Stimulated activated CD4-positive, alpha-beta T cell treated with anti-CD3 and anti-CD28 coated beads, Interleukin-2, amount 100 ng/mL, for 24 hours (primary cell): ENCODE measurements at places on chromosomes 13 and 19.

DNA sequence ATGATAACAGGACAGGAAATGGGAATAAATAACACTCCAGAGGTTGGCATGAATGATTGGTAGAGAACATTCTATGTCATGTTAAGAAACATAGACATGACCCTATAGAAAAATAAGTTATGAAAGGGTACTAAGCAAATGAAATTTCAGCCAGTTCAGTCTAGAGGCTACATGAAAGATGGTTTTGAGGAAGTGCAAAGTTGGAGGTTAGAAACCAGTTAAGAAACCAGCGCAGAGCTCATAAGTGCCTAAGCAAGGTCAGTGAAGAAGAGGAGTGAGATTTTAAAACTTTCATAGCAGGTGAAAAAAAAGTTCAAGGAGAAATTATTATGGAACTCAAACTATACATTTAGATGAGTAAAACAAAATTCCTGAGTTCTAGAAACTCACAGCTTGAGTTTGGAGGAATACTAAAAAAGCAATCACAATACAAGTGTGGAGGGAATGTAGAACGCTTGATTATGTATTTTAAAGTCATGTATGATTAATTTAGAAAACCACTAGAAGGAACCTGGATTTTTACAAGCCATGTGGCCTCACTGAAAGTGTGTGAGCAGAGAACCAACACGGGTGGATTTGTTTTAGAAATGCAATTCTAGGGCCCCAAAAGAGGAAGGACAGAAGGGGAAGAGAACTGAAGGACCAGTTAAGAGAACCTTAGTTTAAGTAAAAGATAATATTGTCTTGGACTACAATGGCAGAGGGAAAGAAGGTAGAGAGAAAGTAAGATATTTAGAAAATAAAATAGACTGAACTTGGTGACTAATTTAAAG, 162.4 kb downstream of the PCDH20 start:
- no peak for DNase-seq

GRCh38 chr13:44498969-44499368, 77.2 kb downstream of the TSC22D1 start:
- DNase-seq, result no peak

- DNase-seq, result no peak
Observed at GRCh38 chr19:33376423-33376822, 2.9 kb downstream of the CEBPG start.

DNA sequence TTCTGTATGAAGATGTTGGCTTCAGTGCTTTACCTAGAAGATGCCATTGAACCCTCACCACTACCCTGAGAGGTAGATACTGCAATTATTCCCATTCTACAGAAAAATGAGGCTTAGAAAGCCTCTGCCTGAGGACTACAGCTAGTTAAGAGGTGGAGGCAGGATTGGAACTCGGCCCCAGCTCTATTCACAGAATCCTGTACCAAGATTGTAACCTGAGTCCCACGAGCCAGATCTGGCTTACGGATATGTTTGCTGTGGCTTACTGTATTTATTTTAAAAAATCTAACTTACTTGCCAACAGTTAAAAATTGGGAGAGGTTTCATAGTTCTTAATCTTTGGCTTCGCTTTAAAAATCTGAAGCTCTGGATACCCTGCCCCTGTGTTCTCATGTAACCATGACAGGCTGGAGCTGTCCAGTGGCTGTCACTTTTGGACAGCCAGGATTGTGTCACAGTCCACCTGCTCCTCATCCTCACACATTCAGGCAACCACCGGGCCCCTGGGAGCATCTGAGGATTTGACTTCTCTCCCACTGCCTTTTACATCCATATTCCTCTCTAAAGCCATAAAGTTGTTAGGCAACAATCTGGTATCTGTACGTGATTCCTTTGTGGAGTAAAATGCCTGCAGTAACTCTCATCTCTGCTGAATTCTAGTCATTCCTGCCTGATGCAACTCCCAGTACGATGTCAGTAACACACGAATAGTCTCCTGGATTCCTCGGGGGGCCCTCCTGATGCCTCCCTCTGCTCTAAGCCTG, 160.8 kb upstream of the SERP2 start:
- DNase-seq, result no peak

DNA sequence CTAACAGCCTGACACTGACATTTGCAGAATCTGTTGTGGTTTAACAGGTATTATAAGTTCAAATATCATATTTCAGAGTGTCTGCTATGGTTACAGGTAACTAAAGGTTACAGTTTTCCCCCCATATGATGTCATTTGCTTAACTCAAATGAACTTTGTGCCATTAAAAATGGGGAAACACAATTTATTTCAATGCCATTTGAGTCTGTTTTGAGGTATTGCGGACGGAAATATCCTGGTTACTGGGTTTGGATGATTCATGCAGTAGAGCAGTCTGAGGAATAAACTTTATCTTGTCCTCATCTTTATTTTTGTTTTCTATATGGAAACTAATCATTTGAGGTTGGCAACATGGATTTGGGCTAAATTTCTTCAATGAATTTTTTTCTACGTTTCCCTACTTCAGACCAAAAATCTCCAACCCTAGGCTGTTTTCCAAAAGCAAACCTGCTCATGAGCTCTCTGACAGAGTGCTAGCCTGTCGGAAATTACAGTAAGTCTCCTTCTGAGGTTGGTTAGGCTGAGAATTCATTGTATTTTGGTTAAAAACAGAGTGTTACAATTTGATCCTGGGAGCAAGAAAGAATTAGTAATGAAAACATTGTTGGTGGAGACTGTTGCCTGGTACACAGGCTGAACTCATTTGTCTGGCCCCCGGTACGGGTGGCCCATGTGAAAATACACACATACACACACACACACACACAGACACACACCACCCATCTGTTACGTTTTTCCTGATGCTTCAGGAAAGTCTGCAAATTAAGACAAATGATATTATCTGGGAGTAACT, 66.1 kb downstream of the AKAP11 start:
- DNase-seq, result no peak

GRCh38 chr19:16571822-16572331, 338 bp downstream of the SLC35E1 start:
- no peak for DNase-seq

GRCh38 chr13:32278426-32278825, 36.7 kb downstream of the ZAR1L start:
- DNase-seq, result no peak

- no peak for DNase-seq
Observed at GRCh38 chr13:50693727-50694126, 149.8 kb downstream of the DLEU7 start.

DNA sequence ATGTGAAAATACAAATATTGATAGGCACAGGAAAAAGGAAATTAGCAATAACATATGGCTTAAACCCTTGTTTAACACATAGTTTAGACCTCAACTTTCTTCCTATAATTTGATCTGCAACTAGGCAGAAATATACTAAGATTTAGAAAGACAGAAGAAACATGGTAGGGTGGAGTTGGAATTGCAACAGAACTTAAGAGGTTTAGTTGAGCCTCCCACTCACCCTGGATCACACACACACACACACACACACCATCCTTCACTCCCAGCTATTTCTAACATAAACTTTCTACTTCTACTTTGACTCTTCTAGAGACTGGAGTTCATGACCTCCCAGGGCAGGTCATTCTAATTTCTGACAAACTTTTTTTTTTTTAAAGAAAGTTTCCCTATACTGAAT, 47.4 kb downstream of the FLT3 start:
- no peak for DNase-seq

GRCh38 chr19:12578641-12579040, 27.4 kb upstream of the ZNF564 start:
- no peak for DNase-seq

- no peak for DNase-seq
Observed at GRCh38 chr19:35056513-35057063, 15.1 kb downstream of the HPN start.

DNA sequence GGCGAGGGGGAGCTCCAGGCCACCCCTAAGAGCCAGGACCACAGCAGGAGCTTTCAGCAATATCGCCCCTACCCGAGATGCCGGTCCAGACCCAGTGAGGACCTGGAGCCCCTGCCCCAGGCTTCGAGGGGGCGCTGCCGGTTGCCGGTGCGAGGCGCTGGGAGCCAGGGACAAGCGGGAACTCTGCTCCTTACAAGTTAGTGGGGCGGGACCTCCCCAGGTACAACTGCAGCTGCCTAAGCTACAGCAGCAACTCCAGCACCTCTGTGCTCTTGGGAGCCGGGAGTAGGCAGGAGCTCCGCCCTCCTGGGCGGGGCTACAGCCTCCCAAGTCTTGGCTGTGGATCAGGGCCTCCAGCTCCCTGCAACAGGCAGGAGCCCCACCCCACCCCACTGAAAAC, 15.2 kb upstream of the TSC22D1 start:
- DNase-seq, result no peak

GRCh38 chr13:109628251-109628699, 158.1 kb downstream of the IRS2 start:
- DNase-seq, result no peak

- no peak for DNase-seq
Observed at GRCh38 chr13:50340551-50341287, 325.5 kb downstream of the KCNRG start.

- no peak for DNase-seq
Observed at GRCh38 chr13:43132257-43132656, 108.9 kb downstream of the DNAJC15 start.

GRCh38 chr19:21604351-21604926, 99.0 kb downstream of the ZNF429 start:
- DNase-seq, result no peak

- DNase-seq, result no peak
Observed at GRCh38 chr13:58858870-58859371, 1227.4 kb downstream of the PCDH17 start.

- no peak for DNase-seq
Observed at GRCh38 chr19:20928371-20928770, 5.3 kb downstream of the ZNF85 start.

- no peak for DNase-seq
Observed at GRCh38 chr13:104750377-104750776, 1684.2 kb upstream of the SLC10A2 start.

GRCh38 chr19:2167896-2168618, 4.3 kb downstream of the DOT1L start:
- DNase-seq, result no peak

DNA sequence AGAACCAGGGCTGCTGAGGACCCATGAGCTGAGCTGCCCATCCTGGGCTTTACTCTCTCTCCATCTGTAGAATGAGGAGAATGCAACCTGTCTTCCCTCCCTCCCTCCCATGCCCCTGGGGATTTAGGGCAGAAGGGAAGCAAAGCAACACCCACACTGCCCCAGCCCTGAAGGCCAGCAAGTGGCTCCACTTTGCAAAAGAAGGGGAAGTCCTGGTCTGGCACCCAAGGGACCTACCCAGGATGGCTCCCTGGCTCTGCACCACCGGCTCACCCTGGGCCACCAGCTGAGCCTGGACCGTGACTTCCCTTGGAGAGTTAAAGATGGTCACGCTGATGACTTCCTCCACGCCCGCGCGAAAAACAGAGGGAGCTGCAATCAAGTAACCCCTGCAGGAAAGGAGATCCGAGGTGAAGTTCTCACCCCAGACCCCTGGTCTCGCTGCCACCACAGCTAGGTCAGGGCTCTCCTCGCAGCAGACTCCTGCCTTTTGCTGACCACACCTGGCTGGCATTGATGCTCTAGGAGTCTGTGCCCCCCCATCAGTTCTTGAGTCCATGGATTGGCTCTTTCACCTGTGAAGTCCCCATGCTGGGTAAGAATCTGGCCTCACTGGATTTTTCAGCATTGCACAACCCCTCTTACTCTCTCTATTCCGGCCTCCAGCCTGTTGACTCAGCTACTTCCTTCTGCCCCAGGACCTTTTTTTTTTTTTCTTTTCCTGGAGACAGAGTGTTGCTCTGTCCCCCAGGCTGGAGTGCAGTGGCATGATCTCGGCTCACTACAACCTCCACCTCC, 4.6 kb downstream of the CPAMD8 start:
- DNase-seq, result no peak

DNA sequence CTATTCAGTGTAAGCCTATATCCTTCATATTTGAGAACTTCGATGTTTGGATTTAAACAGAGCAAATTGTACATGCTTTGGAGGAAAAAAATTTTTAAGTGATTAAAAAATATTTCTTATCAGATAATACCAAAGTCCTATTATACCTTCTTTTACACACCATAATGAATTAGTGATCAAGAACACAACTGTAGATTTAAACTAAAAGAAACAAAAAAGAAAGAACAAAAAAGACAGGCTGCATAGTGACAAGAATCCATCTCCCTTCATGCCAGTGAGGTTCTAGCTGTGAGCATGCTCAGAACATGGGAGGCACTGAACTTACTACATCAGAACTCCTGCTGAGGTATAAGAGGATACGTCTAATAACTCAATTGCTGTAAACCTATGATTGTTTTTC, at the start of gene RXFP2:
Gene RXFP2, plus strand, starts transcription at position 301 of the 400 bp plus-strand sequence. Its CDS starts 87 bp downstream, at position 388.
- DNase-seq, result no peak

GRCh38 chr19:14412324-14412995, 6.7 kb downstream of the DDX39A start:
- no peak for DNase-seq

- DNase-seq, result no peak
Observed at GRCh38 chr19:1905863-1906375, 720 bp downstream of the ADAT3 start.

DNA sequence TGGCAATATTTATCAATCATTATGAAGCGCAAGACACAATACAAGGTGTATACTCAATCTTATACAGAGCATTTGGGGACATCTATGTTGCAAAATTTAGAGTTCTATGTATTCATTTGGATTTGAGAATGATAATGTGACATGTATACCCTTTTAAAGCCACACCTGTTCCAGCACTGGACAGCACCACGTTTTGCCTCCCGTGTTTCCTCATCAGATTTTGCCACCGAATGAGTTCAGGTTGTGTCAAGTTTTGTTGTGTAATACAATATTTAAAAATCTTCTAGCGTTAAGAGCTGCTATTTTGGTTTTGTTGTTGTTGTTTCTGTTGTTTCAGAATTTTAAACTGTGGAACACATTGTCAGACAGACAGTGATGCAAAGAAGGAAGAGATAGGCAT, 568.3 kb upstream of the GPC6 start:
- no peak for DNase-seq

GRCh38 chr19:4456843-4457653, 546 bp downstream of the UBXN6 start:
- DNase-seq, result peak; percentile 51
